NCI-H748 treated with DMSO at 0.1 percent for 48 hours (cell line): ENCODE measurements at places on chromosomes 2 and 18.

DNA sequence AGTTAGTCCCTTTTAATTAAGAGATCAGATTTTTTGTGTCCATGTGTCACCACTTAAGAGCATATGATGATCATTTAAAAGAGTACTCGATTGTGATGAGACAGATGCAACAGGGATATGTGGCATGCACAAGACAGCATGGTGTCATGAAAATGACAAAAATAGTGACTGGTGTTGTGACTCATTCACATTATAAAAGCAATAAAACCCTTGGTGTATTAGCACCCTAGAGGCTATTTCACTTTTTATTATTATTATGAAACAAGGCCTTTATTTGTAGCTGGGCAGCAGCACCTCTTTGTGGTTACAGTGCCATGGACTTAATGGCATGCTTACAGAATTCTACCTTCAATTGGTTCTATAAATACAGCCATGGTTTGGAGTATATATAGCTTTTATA lies 1296.0 kb upstream of the ZEB2 start:
- DNase-seq, result no peak

DNA sequence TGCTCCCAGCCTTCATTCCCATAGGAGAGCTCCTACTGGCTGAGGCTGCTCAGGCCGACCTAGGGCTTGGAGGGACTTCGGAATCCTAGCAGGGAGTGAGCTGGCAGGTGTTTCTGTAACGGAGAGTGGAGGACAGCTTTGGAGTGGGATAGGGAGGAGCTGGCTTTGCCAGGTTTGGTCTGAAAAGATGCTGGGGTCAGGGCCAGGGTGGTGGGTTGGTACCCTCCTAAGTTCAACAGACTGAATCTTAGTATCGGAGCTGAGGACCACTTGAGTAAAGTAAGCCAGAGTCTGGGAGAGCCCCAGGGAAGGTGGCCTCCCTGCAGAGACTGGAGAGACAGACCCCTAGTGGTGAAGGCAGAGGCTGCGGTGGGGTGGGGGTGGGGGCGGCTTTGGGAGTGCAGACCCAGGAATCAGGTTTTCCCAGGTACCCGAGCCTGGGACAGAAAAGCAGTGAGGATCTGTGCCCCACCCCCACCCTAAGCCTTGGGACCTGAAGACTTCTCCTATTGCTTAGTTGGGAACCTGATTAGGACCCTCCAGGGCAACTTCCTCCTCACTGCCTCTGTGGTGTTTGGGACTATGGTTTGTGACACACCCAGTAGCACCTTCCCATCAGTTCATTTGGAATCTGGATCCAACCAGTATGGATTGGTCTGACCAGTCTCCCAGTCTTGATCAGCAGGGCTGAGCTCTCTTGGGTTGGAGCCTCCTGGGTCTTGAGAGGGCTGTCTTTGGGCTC lies 3.0 kb downstream of the CNNM4 start:
- DNase-seq, result no peak

DNA sequence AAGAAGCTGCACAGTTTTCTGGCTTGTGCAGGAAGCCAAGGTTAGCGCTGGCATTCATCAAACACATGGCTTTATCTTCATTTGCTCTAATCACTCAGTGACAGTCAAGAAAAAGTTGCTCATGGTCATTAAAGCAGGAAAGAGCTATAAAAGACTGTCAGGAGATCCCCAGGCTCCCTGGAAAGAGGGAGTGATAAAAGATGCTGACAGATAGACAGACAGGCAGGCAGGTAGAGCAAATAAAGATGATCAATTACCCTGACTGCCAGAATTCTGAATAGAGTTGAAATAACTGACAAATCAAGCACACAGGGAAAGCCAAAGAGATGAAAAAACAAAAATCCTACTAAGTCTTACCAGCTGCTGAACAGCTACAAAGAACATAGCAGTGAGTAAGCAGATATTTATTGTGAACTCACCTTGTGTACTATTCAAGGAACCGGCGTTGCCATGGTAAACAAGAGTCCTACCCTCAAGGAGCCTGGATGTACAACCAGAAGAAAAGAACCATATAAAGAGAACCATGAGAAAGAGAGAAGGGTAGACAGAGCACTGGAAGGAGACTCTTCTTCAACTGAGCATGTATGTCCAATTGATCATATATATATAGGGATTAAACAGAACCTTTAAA lies 68.0 kb downstream of the RNF152 start:
- no peak for DNase-seq

DNA sequence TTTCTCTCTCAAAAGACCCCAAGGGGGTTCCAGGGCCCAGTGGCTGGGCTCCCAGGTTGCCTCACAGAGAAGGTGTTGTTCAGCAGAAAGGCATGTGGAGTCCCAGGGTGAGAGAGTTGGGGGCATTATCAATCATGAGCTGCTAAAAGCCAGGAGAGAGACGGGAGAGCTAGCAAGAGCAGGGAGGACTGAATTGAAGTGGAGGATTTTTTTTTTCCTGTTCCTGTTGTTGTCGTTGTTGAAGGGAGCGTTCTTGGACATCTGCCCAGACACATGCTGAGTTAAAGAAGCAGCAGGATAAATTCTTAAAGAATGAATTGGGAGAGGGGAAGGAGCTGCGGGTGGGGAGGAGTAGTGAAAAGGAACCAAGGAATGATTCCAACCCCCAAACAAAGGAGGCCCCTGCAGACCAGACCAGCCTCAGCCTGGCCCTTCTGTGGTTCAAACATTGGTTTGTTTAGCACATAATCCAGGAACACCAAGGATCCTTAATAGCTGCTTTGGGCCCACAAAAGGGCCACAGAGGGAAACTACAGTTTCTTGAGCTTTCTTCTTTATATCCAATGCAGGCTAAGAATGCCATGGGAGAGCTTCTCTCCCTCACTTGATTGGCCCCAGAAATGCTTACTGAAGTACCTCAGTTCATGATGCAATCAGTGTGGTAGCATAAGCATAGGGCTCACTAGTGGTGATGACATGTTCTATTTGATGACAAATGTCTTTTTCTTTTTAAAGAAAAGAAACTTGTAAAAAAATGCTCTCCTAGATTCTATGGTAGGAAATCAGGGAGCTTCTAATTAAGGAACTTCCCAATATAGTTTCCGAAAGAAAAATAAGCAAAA lies 146.0 kb downstream of the SETBP1 start:
- peak; percentile 31 for DNase-seq

DNA sequence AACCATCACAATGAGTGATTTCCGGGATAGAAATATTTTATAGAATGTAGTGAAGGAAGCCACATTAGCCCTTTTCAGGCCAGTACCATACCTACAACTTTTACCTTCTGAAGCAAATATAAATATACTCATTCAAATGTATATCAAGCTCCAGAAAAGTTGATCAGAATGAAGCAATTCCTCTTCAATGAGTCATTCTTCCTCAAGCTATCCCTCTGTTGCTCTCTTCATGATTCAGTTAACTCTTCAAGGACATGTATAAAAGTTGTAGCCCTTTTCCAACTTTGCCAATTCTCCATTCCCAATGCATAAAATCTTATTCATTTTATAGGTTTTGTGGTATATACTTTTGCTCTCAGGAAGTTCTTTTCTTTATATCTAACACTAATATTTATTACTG lies 242.1 kb upstream of the RGPD4 start:
- no peak for DNase-seq

DNA sequence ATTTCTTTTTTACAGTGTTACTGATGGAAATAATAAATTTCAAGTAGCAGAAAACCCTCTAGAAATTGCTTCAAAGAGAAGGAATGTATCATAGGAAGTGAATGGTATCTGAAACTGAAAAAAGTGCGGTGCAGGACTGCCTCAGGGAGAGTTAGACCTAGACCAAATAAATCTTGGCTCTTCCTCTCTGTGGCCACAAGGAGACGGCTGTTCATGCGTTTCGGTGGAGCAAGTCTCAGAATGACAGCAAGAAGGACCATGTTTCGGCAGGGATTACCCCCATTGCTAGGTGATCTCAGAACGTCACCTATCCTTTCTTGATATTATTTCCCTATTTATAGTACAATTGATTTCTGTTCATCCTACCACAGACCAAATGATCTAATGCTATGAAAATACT lies 522.3 kb downstream of the SOX11 start:
- DNase-seq, result no peak

- no peak for DNase-seq
Observed at GRCh38 chr2:23385748-23386338, 864 bp downstream of the KLHL29 start.

DNA sequence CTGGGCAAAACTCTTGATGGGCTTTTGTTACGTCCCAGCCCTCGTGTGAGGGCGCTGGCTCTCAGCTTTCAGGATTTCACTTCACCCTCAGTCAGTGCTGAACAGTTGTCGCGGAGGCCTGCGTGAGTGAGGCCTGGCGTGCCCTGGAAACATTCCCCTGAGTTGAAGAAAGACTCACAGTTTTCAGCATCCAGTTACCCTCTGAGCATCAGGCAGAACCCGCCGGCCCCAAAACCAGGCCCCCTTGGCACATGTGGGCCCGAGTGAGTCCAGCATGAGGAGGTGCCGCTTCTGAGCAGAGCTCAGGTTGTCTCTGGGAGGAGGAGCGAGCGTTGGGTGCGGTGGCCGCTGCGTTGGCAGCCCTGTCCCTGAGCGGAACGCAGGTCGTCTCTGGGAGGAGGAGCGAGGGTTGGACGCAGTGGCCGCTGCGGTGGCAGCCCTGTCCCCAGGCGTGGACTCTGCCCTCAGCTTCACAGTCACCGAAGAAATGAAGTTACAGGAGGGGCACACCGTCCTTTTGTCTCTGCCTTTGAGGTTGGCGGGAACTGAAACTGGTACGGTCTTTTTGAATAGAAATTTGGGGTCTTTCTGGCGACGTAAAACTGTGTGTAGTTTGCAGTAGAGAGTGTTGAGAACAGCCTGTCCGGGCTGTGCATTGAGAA lies at the start of gene NEU4:
Gene NEU4 (plus strand): TSS at position 473 of the 662 bp plus-strand sequence. CDS start 5,292 bp downstream, outside the sequence.
- no peak for DNase-seq

DNA sequence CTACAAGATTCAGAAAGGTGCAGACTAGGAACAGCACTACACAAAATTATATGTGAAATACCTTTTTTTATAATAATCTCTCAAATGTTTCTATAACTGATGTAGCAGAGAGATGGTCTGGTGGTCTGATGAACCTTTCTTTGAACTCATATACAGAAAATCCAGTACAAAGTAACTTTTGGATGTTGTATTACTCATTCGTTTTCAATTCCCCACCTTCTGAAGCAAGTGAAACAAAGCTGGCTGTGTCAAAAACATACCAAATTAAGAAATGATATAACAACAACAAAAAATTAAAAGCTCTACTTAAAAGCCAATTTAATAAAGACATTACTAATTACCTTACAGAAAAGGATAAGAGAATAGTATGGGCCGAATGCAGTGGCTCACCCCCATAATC lies 38.7 kb downstream of the MEMO1 start:
- DNase-seq, result no peak

GRCh38 chr2:41736105-41736567 lies 311.7 kb upstream of the PKDCC start:
- no peak for DNase-seq

DNA sequence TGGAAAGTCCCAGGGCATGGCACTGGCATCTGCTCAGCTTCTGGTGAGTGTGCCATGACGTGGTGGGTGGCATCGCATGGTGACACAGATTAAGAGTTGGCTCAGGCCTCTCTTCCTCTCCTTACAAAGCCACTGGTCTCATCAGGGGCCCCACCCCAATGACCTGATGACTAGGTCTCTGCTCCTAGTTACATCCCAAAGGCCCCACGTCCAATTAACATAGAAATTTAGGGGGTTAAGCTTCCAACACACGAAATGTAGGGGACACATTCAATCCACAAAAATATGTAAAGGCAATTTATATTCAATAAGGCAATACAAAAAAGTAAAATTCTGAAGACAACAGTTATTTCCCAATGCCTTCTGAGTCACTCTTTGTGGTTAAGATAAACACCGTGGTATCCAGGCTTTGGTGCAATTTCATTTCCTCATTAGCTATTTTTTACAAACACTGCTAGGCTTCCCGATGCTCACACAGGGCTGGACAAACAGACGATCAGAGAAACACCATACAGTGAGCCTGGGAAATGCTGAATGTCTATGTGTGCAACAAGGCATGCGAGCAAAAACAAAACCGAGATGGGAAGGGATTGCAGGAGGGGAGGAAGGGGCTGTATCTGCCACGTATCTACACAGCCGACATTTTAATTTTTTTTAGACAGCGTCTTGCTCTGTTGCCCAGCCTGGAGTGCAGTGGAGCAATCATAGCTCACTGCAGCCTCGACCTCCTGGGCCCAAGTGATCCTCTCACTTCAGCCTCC lies 67.2 kb downstream of the MBP start:
- no peak for DNase-seq

DNA sequence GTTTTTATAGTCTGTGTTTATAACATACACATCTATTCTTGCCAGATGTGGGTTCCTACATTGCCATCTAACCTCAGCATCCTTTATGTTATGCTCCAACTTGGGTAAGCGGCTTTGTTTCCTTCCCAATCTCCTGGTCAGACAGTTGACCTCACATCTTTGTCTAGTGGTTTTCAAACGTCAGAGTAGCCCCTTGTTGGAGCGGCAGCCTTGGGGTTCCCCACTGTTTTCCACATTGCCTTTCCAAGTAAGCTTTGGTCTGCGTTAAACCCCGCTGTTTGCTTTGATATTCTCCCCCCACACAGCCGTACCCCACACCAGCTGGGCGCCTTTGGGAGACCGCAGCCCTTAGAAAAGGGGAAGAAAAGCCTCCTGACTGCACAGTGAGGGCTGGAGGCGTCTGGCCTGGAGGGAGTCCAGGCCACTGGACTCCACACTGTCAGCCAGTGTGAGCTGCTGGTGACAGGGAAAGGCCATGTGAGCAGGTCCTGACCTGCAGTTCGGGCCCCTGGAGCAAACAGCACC lies 83.3 kb downstream of the MALT1 start:
- no peak for DNase-seq

- no peak for DNase-seq
Observed at GRCh38 chr18:31877900-31878299, 65.0 kb downstream of the TRAPPC8 start.

- no peak for DNase-seq
Observed at GRCh38 chr2:3278521-3279218, 98.9 kb downstream of the EIPR1 start.

GRCh38 chr2:144325086-144325485 lies 194.8 kb downstream of the ZEB2 start:
- DNase-seq, result no peak

GRCh38 chr18:76967721-76968472 lies 145.5 kb downstream of the ZNF236 start:
- no peak for DNase-seq

DNA sequence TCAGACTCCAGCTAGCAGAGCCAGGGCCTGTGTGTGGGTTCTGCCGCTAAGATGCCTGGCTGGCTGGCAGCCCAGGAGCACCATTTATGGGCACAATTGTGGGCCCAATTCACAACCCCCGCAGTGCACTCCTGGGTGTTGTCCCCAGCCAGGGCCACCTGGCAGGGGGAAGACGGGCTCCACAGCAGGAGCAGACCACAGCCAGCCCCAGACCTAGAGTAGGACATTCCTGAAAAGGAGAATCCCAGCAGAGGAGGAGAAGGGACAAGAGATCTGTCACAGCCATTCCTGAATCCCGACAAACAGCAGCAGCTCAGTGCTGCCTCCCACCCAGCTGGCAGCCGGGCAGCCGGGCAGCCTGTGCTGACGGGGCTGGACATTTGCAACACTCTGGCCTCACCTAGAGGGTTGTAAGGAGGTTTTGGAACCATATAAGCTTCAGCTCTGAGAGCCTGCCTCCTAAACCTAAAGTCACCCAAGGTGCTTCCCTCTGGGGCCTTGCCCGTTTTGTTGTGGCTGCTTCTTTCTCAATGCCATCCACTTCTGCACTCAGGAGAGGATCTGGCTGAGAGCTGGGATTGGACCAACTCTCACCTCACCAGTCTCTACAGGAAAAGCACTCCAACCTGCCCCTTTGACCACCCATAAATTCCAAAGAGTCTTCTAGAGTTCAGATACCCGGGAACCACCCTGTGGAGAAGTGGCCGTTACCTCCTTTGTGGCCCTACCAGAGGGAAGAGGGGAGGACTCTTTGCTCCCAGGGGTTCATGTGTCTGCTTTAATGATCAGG lies 4.1 kb upstream of the TMEM177 start:
- DNase-seq, result no peak

GRCh38 chr2:177038787-177039484 lies 173.7 kb upstream of the HNRNPA3 start:
- no peak for DNase-seq
